Breast epithelium (tissue), 4 donors: ENCODE measurements at places on chromosomes 12 and 14.

GRCh38 chr12:117521346-117521745 is 159.9 kb upstream of the NOS1 start:
- no peak for DNase-seq

- DNase-seq = no peak
Measured at GRCh38 chr12:69623970-69624369, 13.3 kb upstream of the LRRC10 start.

- no peak for DNase-seq
Measured at GRCh38 chr12:52206304-52207040, 14.7 kb upstream of the KRT80 start.

DNA sequence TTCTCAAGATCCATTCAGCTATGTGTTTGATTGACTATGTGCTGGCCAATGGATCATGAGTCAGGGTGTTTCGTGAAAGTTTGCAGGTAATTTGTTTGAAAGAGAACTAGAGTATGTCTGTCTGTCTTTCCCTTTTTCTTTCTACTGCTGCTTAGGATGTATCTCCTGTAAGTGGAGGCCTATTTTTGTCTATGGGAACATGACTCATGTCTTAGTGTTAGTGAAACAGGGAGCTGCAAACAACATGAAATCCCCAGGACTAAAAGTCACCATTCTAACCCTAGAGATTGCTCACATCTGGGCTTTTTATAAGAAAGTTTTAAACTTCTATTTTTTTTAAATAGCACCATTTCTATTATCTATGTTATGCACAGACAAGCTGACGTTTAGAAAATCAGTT is 333.0 kb downstream of the CCER1 start:
- no peak for DNase-seq

DNA sequence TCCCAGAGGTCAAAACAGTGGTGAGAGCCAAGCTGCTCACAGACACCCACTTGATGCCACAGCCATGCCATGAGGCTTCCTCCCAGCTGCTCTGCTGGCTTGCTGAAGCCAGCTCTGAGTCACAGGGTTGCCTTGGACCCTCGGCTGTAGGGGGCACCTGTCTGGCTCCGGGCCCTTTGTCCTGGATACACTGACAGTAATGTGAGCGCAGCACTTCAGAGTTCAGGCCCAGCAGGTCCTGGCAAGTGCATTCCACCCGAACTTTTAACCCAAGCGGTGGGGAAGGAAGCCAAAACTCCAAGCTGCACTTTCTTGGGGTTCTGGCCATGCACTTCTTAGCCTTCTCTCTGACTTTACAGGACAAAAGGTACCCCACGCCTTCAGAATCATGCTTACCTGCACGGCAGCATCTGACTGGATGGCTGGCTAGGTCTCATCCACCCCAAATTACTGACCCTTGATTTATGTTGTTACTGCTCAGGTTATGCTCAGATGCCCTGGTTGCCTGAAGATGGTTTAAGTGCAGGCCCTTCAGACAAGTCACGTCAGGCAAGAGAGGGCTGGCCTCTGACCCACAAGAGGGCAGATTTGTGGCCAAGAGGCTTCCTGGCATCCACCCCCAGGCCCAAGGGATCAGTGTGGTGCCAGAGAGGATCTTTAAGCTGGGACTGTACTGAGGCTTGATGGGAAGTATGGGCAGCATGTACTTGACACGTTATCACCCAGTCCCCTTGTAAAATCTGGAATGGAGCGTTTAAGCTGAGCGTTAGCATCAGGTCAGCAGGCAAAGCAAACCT is 24.8 kb downstream of the SLC25A29 start:
- DNase-seq = peak; percentile 45

- DNase-seq = no peak
Measured at GRCh38 chr12:70592664-70593063, 44.6 kb downstream of the PTPRB start.

DNA sequence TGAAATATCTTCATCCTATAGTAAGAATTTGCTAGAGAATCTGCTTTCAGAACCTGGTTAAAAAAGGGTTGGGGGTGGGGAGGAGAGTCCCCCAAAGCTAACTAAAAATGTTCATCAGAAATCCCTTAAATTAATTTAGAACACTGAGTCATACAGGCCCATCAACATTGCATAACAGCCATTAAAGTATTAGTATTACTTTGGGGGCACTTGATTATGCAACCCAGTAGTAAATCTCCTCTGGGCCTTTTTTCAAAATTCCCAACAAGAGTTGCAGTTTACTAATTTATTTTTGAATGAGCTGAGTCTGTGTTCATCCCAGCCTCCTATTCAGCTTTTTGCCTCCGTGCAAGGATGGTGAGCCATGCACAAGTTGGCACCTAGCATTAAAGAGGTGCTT is 8.8 kb upstream of the SLC24A4 start:
- no peak for DNase-seq

- DNase-seq = no peak
Measured at GRCh38 chr14:60303745-60304144, 54.7 kb downstream of the PPM1A start.

GRCh38 chr12:109765446-109765810 is 51.8 kb downstream of the FAM222A start:
- DNase-seq = no peak
